ENCODE measurements at places on chromosomes 12 and 14.

- no peak for DNase-seq
Measured at GRCh38 chr12:16008421-16008824, 97.3 kb downstream of the DERA start.

- no peak for DNase-seq
Measured at GRCh38 chr12:101238306-101238705, 28.3 kb upstream of the SLC5A8 start.

GRCh38 chr14:59761851-59762250 lies 108.7 kb downstream of the RTN1 start:
- DNase-seq = no peak

- DNase-seq = no peak
Measured at GRCh38 chr12:50016501-50017475, 8.5 kb downstream of the RACGAP1 start.

- DNase-seq = no peak
Measured at GRCh38 chr12:74563927-74564326, 26.3 kb downstream of the ATXN7L3B start.

DNA sequence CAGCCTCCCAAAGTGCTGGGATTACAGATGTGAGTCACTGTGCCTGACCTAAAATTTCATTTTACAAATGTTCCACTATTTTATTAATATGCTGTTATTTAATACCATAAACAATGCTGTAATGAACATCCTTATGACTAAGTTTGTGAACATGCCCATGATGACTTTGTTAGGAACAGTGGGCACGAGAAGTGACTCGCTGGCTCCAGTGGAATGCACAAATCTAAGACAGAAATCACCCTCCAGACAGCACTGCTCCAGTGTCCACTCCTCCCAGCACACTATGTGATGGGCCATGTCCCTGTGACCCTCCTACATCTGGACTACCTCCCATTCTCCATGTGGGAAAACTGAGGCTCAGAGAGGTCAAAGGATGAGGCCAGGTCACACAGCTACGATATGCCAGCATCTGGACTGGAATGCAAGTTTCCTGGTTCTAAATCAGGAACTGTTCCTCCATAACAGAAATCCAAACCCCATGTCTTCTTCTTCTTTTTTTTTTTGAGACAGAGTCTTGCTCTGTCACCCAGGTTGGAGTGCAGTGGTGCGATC lies 57.9 kb downstream of the GPR68 start:
- no peak for DNase-seq

- DNase-seq = no peak
Measured at GRCh38 chr14:60346706-60347105, 97.7 kb downstream of the PPM1A start.

DNA sequence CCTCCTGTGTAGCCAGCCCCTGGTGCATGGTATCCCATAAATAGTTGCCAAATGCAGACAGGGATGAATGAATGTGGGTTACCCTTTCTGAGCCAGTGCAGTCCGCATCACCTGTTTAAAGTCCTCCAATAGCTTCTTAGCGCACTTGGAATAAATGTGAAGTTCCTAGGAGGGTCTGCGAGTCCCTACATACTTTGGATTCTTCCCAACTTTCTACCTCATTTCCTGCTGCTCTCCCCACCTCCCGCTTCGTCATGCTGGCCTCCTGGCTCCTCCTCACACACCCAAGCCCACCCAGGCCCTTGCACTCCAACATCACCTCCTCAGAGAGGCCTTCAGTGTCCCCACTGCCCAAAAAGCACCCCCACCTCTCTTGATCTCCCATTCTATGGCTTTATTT lies 17.7 kb downstream of the RFX4 start:
- no peak for DNase-seq

GRCh38 chr14:20167091-20167490 lies 23.6 kb upstream of the OR11G2 start:
- no peak for DNase-seq

GRCh38 chr14:50040401-50040775 lies 76.0 kb downstream of the VCPKMT start:
- no peak for DNase-seq

DNA sequence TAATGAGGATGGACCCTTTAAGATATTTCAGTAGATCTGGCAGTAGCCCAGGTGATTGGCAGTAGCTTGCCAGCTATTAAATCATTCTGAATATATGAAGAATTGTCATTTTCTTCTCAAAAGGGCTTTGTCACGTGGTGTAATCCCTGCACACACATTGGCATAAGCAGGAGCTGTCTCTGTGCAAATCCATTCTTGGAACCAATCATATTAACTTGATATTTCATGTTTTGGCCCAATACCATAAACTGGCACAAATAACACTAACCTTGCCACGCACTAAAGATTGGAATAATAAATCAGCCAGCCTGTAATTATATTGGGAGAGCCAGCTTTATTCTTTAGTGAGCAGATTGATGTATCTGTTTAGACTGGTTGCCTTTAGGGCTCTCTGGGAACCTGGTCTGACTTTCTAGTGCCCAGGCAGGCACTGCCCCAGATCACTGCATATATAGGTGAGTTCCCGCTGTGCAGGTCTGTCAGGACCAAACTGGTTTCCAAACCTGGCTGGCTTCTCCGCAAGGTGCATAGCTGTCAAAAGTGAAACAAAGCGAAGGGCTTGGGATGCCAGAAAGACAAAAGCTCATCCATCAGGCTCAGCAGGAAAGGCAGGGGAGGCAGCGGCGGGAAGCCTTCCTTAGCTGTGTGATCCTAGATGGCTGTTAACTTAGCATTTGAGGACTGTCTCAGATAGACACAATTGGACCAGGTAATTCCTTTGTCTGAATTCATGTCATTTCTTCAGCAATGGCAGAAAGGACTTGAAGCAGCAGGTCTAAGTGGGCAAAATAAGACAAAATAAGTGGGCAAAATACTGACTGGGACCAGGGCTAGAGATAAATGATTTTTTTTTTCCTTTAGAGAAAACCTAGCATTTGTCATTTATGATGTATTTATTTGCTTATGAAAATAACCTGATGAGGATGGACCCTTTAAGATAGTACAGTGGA lies 128.8 kb upstream of the DYRK2 start:
- DNase-seq = no peak

- DNase-seq = no peak
Measured at GRCh38 chr12:67754933-67755697, 106.6 kb downstream of the DYRK2 start.

GRCh38 chr12:29226616-29227015 lies 77.5 kb downstream of the FAR2 start:
- no peak for DNase-seq

DNA sequence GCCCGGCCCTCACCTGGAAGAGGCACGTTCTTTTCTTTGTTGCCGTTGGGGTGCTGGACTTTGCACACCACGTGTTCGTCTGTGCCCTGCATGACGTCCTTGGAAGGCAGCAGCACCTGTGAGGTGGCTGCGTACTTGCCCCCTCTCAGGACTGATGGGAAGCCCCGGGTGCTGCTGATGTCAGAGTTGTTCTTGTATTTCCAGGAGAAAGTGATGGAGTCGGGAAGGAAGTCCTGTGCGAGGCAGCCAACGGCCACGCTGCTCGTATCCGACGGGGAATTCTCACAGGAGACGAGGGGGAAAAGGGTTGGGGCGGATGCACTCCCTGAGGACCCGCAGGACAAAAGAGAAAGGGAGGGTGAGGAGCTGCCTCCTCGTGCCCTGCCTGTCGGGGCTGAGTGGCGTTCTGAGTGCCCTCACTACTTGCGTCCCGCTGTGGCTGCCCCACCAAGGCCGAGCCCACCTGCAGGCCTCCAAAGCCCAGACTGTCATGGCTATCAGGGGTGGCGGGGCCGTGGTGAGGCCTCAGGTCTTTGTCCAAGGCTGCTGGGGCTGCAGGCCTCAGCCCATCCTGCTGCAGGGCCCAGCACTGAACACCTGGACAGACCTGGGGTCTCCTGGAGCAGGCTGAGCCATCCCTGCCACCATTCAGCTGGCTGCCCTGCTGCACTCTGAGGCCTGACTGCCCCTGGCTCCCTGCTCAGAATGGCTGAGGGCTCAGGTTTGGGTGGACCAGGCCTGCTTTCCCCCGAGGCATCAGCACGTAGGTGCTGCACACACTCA lies 329.7 kb downstream of the TMEM121 start:
- DNase-seq = no peak

GRCh38 chr12:111993292-111994150 lies 19.4 kb downstream of the TMEM116 start:
- no peak for DNase-seq

All from stimulated activated naive CD8-positive, alpha-beta T cell treated with anti-CD3 and anti-CD28 coated beads, Interleukin-15, amount 100 ng/mL, for 72 hours (primary cell).